Activated naive CD8-positive, alpha-beta T cell treated with anti-CD3 and anti-CD28 coated beads for 36 hours (primary cell): ENCODE measurements at places on chromosomes 13 and 19.
A peak's percentile ranks its signal among the peaks of the same experiment; 100 is the strongest.

DNA sequence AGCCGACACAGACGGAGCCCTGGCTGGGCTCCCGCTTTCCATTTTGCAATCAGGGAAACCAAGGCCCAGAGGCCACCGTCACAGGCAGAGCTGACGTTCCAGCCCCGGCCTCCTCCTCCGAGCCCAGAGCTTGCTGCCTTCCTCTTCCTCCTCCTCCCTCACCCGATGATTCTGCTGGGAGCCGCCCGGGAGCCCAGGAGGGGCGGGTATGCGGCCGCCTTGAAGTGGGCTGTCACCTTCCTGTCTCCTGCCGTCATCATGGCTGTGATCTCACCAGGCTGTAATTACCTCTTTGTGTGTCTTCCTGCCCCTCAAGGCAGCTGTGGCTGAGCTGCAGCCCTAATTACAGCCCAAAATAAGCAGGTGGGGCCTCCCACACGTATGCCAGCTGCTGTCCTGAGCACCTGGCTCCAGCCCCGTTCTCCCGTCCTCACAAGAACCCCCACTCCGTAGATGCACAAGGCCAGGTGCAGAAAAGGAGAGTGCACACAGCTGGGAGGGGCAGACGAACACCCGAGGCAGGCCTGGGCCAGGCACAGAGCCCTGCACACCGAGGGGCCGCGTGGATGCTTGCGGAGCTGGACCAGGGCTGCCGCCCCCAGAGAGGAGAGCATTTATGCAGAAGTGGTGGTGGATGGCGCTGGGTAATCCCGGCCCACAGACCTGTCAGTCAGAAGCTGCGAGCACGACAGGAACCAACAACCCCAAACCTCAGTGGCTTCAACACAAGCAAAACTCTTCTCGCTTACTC is 4.0 kb downstream of the TPGS1 start:
- DNase-seq: peak; percentile 83

- DNase-seq: no peak
Measured at GRCh38 chr13:114022876-114023275, 49.0 kb upstream of the C13orf46 start.

DNA sequence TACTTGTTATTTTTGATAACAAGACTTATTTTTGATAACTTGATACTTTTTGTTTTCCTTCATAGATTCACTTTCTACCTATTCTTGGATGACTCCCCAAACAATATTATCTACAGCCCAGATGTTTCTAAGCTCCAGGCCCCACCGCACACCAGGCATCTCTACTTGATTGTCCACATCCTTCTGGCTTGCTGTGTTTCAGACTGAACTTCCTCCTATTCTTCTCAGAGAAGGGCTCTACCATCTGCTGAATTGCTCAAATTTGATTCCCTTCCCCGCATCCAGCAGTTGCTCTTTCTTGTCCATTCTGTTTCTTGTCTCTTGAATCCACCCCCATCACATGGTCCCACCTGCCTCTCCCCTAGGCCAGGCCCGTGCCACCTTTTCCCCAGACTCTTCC is 13.0 kb downstream of the NUDT15 start:
- no peak for DNase-seq

DNA sequence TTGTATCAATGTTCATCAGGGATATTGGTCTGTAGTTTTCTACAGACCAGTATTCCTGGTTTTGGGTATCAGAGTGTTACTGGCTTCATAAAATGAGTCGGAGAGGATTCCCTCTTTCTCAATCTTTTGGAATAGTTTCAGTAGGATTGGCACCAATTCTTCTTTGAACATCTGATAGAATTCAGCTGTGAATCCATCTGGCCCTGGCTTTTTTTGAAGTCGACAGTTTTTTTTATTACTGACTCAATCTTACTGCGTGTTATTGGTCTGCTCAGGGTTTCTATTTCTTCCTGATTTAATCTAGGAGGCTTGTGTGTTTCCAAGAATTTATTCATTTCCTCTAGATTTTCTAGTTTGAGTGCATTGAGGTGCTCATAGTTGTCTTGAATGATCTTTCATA is 11.4 kb downstream of the TEX26 start:
- no peak for DNase-seq

GRCh38 chr19:18731562-18732008 is 48.1 kb downstream of the CRTC1 start:
- no peak for DNase-seq

DNA sequence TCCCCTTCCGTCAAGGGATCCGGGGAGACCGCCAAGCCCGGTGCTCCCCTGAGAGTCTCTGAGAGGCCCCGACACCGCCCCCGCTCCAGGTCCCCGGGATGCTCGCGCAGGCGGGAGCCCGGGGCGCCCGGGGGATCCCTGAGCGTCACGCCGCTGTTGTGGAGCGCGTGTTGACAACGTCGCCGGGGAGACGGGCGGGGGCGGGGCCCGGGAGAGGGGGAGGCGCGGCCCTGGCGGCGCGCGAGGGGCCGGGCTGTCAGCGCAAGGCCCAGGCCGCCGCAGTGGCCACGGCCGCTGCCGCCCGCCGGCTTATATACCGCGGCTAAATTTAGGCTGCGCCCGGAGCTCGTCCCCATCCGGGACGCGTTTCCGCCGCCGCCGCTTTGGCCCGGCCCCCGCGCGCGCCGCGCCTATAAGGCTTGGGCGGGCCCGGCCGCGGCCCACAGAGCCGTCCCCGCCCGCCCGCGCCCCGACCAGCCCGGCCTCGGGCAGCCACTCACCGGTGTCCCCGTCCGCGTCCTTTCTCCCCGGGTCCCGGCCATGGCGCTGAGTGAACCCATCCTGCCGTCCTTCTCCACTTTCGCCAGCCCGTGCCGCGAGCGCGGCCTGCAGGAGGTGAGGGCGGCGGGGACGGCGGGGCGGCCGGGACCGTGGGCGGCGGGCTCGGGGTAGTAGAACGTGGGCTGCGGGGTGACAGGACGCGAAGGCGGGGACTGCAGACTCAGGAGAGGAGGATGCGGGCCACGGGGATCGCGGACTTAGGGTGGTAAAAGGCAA is at the start of gene KLF2:
TSS of gene KLF2 (plus strand) at position 443 of the 777 bp plus-strand sequence. CDS start at position 541, 98 bp downstream.
- peak; percentile 87 for DNase-seq

GRCh38 chr13:21371011-21371410 is 88.1 kb downstream of the ZDHHC20 start:
- no peak for DNase-seq

GRCh38 chr13:110525328-110526319 is 35.9 kb downstream of the RAB20 start:
- DNase-seq: peak; percentile 49

GRCh38 chr13:47409778-47410177 is 512.9 kb upstream of the HTR2A start:
- DNase-seq: no peak

- no peak for DNase-seq
Measured at GRCh38 chr13:70523622-70524021, 415.4 kb upstream of the KLHL1 start.

- no peak for DNase-seq
Measured at GRCh38 chr19:18743784-18744418, 47.2 kb downstream of the COMP start.

DNA sequence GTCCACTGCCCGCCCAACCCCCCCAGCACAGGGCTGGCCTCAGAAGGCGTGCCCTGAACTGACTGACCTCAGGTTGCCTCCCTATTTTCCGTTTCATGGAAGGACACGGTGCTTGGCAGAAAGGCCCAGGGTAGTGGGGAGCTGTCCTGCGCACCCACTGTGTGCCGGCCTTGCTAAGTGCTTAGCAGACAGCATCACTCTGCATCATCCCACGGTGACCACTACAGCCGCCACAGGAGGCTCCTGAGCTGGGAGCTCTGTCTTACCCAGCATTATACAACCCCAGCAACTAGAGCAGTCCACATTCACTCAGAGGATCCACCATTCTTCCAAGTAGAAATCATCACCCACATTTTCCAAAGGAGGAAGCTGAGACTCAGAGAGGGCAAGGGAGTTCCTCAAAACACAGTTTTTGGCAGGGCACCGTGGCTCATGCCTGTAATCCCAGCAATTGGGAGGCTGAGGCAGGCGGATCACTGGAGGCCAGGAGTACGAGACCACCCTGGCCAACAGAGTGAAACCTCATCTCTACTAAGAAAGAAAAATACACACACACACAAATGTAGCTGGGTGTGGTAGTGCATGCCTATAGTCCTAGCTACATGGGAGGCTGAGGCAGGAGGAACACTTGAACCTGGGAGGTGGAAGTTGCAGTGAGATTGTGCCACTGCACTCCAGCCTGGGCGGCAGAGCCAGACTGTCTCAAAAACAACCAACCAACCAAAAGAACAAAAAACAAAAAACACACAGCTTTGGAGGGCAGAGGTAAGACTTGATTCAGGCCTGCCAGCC is 1.6 kb downstream of the SBK2 start:
- no peak for DNase-seq

GRCh38 chr19:14066134-14066533 is 4.3 kb upstream of the PALM3 start:
- no peak for DNase-seq

DNA sequence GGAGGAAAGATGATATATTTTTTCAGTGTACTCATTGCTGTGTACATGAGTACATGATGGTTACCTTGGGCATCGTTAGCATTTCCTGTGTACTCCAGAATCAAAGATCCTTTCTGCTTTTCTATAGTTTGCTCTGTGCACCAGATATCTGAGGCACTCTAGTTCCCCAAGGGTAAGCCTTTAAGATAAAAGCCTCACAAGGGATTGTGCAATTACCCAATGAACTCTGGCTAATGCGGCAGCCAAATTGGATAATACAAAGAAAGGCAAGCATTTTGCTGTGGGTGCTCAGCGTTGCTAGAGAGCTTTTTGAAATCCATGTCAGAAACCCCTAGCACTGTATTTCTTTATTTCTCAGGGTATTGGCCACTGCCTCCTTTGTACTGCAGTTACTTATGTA is 2.9 kb downstream of the CYSLTR2 start:
- DNase-seq: no peak

DNA sequence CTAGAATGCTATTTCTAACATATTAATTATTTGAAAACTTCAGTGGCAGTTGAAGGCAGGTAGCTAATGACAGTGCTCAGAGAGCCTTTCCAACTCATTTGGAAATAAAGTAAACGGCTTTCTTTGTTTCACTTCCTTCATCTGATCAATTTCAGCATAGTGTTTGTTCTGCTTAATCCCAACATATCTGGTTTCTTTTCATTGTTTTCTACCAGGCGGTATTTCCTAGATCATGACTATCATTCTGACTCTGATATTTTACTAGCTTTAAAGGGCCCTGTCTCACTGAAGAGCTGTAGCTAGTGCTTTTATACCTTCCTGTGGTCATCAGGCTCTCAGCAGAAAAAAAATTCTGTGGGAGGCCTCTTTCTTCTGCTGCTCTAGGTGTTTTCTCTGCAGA is 178.6 kb downstream of the RBM26 start:
- no peak for DNase-seq

- DNase-seq: no peak
Measured at GRCh38 chr19:10430505-10431253, 10.3 kb downstream of the PDE4A start.

DNA sequence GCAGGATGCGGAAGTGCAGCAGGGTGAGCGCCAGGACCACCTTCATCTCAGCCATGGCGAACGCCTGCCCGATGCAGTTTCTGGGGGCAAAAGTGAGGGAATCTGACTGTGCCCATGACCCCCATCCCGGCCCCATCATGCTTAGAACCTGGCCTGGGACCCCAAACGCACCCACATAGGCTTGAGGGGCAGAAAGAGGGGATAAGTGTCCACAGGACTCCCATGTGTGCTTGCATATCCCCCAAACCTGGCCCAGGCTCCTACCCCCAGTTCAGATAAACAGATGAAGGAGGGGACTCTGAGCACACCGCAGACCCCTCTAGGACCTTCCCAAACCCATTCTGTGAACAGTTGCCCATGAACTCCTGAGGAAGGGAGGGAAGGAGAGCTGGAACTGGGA is 16.0 kb upstream of the CYP4F2 start:
- DNase-seq: no peak

DNA sequence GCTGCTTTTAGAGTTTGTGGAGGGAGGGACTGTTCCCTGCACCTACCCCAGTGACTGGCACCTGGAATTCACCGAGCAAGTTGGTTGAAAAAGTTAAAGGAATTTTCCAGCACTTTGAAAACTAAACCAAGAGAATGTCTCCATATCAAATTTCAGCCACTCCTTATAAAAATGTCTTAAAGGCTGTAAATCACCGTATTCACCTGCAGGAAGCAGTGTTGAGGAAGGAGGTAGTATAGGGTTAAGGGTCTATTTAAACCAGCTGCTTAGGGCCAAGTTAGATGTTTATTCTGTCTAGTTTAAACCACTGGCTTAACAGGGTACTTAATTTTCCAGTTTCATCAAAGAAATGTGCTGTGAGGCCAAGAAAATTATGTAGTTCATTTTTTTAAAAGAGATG is 3.8 kb upstream of the RAB20 start:
- no peak for DNase-seq

GRCh38 chr19:15320116-15320515 is 12.2 kb downstream of the BRD4 start:
- DNase-seq: no peak

GRCh38 chr19:2160379-2160778 is 3.4 kb upstream of the DOT1L start:
- DNase-seq: no peak

DNA sequence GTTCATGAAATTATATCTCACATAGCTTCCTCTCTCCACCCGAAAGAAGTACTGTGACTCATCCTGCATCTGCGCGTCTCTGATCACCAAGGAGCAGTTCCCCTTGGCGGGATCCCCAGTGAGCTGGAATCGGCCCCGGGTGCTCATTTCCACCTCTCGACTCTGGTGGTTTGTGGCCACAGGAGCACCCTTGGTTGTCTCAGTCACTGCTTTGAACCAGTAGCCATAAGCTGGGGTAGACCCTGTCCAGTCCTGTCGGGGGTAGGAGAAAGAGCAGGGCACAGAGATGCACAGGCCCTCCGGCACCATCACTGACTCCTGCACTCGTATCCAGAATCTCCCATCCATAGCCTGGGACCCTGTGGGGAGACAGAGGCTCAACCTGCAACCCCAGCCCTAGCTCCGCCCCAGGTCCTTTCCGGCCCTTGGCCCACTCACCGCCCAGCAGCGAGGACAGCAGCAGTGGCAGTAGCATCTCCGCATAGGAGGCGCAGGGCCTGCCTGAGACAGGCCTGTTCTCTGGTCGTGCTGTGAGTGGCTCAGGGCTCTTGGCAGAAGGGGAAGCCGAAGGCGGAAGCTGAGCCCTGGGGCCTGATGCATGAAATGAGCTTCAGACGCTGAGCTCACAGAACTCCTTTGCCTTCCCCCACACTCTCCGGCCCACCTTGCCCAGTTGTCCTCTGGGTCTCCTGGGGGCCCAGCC is at the start of gene SIGLEC10:
TSS of gene SIGLEC10 (minus strand) at position 536 of the 703 bp plus-strand sequence. CDS start at position 475, 61 bp downstream.
- DNase-seq: peak; percentile 33

DNA sequence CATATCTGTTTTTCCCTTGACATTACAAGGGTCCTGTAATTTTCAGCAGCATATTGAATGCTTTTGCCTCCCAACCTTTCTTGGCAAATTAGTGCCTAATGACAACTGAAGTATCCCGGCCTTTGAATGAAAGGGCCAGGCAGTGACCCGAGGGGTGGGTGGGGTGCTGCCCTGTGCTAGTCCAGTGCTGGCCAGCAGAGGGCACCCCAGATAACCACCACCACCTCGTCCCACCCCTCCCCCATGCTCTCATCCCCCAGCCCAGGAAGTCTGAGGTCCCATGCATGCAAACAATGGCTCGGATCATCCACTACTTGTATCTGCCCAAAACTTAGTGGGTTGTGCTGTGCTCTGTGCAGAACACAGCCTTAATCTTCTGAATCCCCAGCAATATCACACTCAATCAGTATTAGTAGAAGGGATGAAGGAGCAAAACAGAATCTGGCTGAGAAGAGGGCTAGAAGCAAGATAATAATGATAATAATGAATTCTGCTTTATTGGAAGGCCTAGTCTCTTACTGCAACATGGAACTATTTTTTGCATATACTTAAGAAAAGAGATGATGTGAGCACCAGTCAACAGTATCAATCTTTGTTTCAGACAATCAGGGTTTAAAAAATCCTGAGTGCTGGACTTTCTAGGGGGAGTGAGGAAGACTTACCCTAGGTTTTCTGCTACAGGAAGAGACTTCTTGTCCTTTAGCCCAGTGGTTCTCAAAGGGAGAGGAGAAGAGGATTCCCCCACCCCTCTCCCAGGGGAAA is 3.8 kb downstream of the ATP12A start:
- peak; percentile 50 for DNase-seq
